D341Med (cell line): ENCODE measurements at places on chromosomes 1 and 21.

DNA sequence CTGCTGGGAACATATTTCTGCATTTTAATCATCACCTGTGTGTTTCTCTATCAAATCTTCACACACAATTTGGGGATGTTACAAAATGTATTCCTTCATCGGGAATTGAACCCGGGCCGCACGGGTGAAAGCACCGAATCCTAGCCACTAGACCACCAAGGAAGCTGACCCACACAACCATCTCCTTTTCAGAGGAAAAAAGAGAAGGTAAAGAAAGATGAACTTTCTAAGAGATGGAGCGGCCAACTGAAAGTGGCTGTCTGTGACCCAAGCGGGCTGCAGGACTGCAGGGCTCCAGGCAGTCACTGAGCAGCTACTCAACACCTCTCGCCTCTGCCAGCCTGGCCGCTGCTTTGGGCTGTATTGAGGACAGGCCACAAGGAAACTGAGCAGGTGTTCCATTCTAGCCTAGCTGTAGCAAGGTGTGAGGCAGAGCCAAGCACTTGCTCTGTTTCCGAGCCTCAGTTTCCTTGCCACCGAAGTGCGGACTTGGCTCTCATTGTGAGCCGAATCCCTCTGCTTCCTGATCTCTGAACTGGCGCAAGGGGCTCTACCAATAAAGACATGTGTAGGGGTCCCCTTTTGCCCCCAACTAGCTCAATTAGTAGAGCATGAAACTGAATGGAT is 156.9 kb upstream of the NBPF11 start:
- no peak for DNase-seq

DNA sequence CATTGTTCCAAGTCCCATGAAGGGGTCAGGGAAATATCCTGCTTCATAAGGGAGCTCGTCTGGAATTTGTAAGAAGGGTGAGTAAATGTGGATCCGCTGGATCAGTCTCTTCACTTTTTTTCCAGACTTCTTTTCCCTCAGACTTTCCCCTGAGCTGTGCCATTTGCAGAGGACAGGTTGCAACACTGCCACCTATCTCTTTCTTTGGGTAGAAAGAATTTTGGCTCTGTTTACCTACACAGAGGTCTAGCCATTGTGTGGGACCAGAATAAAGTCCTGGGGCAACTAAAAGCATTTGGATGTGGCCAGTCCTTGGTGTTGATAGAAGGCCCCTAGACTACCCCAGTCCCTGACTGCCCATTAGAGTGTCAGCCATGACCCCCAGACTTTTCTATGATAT is 1146.7 kb upstream of the PRMT6 start:
- DNase-seq = no peak

GRCh38 chr1:8516793-8517556 is 199.1 kb downstream of the SLC45A1 start:
- peak; percentile 45 for DNase-seq

- DNase-seq = no peak
Observed at GRCh38 chr1:76006234-76006633, 68.3 kb upstream of the ST6GALNAC3 start.
